ENCODE measurements at places on chromosomes 7 and 10. TPM values are rescaled to one million over a fixed set of nuclear protein-coding genes. Genes with fewer than 3 reads are reported as not detected.

DNA sequence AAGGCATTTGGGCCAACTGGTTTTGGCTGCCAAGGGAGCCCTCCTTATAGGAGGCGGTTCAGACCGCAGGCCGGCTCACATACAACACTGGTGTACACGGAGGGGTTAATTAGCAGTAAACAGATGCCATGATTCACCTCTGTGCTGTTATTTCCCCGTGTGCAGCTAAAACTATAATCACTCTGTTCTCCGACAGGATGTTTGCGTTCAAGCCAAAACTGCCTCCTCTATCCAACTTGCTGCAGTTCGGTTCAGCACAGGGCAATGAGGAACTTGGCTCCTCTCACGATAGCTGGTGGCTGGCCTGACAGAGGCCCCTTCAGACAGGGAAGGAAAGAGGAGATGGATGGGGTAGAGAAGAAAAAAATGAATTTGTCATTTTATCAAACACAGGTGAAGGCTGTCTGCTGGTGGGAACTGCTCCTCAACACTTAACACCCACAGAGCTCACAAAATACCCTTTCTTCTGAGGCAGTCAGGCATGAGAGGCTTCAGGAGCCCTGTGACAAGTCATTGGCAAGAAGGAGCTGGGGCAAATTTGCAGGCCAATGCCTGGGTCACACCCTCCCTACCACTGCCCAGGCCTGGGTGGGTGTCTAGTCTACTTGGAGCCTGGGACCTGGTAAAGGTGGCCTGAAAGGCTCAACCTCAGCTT is 24.0 kb downstream of the KCNMA1 start:
- no peak for DNase-seq

DNA sequence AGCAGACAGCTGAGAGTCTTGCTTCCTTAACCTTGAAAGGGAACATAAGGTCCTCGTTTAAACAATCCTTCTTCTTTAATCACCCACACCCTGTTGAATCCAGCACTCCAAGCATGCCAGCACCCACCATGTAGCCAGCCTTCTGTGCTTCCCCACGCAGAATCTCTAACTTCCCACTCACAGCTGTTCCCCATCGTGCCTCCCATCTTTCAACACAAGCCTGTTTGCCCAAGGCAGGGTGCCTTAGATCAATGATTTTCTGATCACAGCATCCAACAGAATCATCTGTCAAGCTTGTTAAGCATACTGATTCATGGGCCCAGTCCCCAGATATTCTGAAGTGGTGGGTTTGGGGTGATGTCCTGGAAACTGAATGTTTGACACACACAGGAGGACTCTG is 530.8 kb downstream of the SH2D4B start:
- DNase-seq = no peak

DNA sequence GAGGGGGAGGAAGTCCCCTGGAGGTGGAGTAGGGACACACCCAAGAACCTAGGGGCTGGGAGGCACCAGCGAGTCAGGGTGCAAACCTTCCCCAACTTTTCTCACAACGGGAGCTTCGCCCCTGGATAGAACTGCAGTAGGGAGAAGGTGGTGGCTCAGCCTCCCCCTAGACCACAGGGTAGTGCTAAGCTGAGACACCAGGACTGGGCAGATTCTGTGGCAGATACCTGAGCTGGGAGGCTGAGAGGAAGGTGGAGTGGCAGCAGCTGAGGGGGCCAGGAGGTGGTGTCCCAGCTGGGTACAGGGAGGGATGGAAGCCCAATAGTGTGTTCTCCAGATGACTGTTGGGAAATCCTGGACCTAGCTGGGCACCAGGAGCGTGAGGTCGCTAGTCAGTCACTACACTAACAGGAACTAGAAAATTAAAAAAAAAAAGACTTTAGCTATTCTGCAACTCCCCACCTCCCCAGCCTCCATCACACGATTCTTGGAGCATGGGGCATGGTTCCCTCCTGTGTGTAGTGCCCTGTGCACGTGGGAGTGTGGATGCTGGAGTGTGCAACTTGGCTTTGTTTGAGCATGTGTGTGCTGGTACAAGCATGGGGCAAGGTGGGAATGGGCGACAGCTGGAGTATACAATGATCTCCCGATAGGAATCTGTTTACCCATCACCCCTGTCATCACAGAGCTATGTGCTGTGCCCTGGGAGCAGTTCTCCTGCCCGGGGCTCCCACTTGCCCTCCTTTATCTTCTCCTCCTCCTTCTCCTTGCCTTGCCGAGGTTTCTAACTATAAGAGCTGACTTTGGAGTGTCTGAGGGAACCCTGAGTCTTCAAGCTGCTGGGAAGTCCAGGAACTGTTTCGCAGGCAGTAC is 8.8 kb upstream of the TRPV6 start:
- no peak for DNase-seq

Gene LEP
- 0.96 TPM for polyA plus RNA-seq

Gene MAD1L1
- polyA plus RNA-seq = 27.3 TPM

Gene TFR2
- 0.80 TPM for polyA plus RNA-seq

Gene TMEM26
- polyA plus RNA-seq = 5.2 TPM

Gene HOXA11
- polyA plus RNA-seq = 37.7 TPM

Data from renal pelvis (tissue), 12 donors.